Naive B cell (primary cell): ENCODE measurements at places on chromosomes 16 and 17. TPM values are rescaled to one million over a fixed set of nuclear protein-coding genes. Genes with fewer than 3 reads are reported as not detected.

- H3K27ac ChIP-seq, result no peak overlapping the region
- no peak for DNase-seq
- no peaks in the 10 kb centered on the region for H3K4me1 ChIP-seq
- H3K36me3 ChIP-seq, result no peaks in the 10 kb centered on the region
These were observed 20.9 kb downstream of the HLF start for GRCh38 chr17:55285340-55286301.

GRCh38 chr17:32127158-32127897 lies 15.0 kb upstream of the RHOT1 start:
- no peaks in the 10 kb centered on the region for H3K27me3 ChIP-seq
- peak overlapping the region; percentile 93 for H3K4me3 ChIP-seq
- DNase-seq, result peak; percentile 70
- peak overlapping the region; percentile 97 for H3K27ac ChIP-seq

- DNase-seq, result peak; percentile 78
- peak overlapping the region; percentile 65 for H3K4me3 ChIP-seq
- peak overlapping the region; percentile 94 for H3K27ac ChIP-seq
These were observed 10.1 kb downstream of the LITAF start for GRCh38 chr16:11576427-11577289.

DNA sequence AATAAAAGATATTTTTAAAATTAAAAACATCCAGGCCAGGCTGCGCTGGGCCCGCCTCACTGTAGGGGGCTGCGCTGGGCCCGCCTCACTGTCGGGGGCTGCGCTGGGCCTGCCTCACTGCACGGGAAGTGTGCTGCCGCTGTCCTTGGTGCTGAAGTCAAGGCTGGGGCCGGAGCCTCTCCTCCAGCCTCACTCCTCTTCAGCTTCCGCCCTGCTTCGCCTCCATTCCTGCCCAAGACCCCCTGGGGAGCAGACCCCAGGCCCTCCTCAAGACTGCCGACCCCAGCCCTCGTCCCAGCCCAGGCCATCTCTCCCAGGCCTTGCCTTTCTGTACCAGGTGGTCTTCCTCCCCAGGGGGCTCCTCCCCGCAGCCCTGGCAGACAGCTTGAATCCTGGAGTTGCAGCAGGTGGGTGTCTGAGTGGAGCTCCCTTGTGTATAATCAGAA lies 26.2 kb downstream of the ENDOV start:
- peaks cover 19% of the 10 kb centered on the region for H3K36me3 ChIP-seq
- H3K4me1 ChIP-seq, result peaks cover 1% of the 10 kb centered on the region
- H3K27me3 ChIP-seq, result peaks cover 16% of the 10 kb centered on the region
- no peak overlapping the region for H3K4me3 ChIP-seq

DNA sequence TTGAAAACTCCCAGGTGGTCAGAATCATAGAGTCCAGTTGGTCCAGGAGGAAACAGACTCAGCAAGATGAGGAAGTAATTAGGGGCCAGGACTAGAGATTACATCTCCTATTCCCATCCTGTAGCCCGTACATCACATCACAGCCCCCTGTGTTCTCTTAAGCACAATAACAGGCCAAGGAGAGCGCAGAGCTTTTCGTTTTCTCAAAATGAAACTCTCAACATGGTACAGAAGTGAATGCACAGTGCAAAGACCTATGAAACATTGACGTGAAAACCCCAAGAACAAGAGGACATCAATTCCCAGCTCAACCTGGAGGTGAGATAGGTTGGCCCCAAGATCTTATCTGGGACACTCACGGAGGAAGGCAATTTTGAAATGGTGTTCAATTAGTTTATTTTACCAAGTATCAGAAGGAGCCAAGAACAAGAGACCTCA lies 9.0 kb downstream of the PIK3R5 start:
- peak overlapping the region; percentile 97 for H3K27ac ChIP-seq
- DNase-seq, result no peak
- peaks cover 27% of the 10 kb centered on the region for H3K36me3 ChIP-seq
- H3K27me3 ChIP-seq, result no peaks in the 10 kb centered on the region

DNA sequence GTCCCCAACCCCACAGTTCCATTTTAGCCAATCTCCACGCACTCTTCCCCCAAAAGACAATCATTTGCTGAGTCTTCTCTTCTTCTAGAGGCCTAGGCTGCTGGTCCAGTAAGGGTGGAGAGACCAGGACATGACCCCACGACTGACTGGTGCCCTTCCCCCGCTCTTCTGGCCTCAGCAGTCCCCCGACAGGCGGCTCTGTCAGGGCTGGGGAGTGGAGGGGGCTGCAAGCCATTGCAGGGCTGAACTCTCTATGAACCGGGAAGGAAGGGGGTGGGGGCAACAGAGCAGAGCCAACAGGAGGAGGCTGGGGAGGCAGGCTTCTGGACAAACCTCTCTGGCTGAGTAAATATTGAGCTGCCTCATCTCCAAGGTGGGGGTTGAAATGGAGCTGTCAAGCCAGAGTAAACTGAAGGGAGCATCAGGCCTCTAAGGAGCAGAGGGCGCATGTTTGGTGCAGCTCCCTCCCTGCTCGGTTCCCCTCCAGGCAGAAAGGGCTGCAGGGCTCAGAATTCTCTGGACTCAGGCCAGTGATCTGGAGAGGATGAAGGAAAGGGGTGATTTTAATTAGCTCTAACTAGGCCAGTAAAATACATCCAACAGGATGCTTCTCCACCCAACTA lies 8.7 kb downstream of the HOXB1 start:
- H3K27ac ChIP-seq, result no peak overlapping the region
- no peak for DNase-seq
- no peak overlapping the region for H3K4me3 ChIP-seq
- H3K36me3 ChIP-seq, result no peaks in the 10 kb centered on the region
- peaks cover 6% of the 10 kb centered on the region for H3K4me1 ChIP-seq
- H3K27me3 ChIP-seq, result peaks cover 83% of the 10 kb centered on the region

- H3K4me3 ChIP-seq, result no peak overlapping the region
- peaks cover 5% of the 10 kb centered on the region for H3K36me3 ChIP-seq
- peaks cover 4% of the 10 kb centered on the region for H3K27me3 ChIP-seq
These were observed 41.9 kb upstream of the CDYL2 start for GRCh38 chr16:80846275-80846674.

DNA sequence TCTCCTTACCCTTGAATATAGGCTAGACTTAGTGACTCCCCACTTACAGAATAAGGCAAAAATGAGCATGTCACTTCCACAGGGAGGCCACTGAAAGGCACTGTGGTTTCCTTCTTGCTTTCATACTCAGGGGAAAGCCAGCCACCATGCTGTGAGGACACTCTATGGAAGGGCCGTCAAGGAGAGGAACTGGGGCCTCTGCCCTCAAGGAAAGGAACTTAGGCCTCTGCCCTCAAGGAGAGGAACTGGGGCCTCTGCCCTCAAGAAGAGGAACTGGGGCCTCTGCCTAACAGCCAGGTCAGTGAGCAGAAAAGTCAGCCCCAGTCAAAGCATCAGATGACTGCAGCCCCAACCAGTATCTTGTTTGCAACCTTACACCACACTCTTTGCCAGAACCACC lies 30.1 kb downstream of the VPS35 start:
- no peaks in the 10 kb centered on the region for H3K27me3 ChIP-seq
- peak overlapping the region; percentile 44 for H3K4me3 ChIP-seq
- peak overlapping the region; percentile 78 for H3K27ac ChIP-seq
- peak; percentile 43 for DNase-seq
- H3K4me1 ChIP-seq, result peaks cover 27% of the 10 kb centered on the region

The TMEM100 gene
- polyA plus RNA-seq, result not detected

DNA sequence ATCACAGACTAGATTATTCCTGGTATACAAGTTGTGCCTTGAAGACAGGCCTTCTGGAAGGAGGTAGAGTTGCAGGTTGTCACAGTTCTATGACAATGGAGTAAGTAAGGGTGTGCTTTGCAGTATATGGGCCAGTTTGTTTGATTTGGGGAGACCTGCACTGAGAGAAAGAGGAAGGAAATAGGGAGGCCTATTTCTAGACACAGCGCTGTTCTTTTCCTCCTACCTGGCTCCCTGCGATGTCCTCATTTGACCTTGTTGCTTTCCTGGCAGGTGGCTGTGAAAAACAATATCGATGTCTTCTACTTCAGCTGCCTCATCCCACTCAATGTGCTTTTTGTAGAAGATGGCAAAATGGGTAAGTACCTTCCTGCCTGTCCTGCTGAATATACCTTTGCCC lies 22.5 kb upstream of the RASL10B start:
- no peaks in the 10 kb centered on the region for H3K27me3 ChIP-seq
- peak; percentile 6 for DNase-seq
- H3K4me3 ChIP-seq, result no peak overlapping the region
- peaks cover 8% of the 10 kb centered on the region for H3K36me3 ChIP-seq
- H3K4me1 ChIP-seq, result peaks cover 45% of the 10 kb centered on the region
- peak overlapping the region; percentile 66 for H3K27ac ChIP-seq

DNA sequence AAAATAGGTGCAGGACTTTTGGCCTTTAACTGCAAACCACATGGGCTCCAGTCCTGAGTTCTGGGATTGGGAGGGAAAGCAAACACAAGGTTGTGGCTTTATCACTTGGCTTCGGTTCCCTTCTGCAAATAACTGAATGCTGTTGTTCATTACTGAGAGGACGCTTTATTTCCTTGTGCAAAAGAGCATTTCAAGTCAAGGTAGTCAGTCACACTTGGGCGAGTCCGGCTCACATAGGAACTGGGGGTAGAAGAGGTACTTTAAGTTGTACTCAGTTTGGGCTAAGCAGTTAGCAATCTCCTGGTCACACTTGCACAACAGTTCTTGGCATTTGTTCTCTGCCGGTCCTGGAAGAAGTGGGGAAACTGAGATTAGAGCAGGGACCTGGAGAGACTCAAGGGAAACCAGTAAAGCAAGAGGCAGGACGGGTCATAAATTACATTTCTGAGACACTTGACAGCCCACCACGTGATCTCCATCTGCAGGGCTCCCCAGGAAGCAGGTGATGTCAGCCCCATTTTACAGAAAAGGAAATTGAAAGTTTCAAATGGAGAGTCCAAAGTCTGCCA lies 21.6 kb downstream of the PLA2G10 start:
- H3K4me3 ChIP-seq, result no peak overlapping the region
- DNase-seq, result peak; percentile 23
- peaks cover 5% of the 10 kb centered on the region for H3K36me3 ChIP-seq
- H3K4me1 ChIP-seq, result peaks cover 26% of the 10 kb centered on the region

DNA sequence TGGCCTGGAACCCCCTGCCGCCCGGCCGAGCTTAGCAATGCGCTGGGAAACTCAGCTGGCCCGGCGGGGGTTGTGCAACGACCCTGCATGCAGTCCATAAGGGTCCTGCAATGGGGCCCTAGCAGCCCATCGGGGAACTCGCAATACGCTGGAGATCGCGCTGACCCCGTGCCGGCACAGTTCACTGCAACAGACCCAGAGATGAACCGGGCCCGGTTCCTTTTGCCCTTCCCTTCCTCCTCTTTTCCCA lies 375 bp downstream of the SLC25A11 start:
- peaks cover 51% of the 10 kb centered on the region for H3K4me1 ChIP-seq
- peaks cover 2% of the 10 kb centered on the region for H3K27me3 ChIP-seq
- H3K4me3 ChIP-seq, result peak overlapping the region; percentile 99
- no peak for DNase-seq
- H3K27ac ChIP-seq, result no peak overlapping the region
- peaks cover 25% of the 10 kb centered on the region for H3K36me3 ChIP-seq

GRCh38 chr17:34883106-34884000 lies 77.9 kb downstream of the CCT6B start:
- H3K27ac ChIP-seq, result no peak overlapping the region
- H3K36me3 ChIP-seq, result no peaks in the 10 kb centered on the region
- H3K27me3 ChIP-seq, result peaks cover 60% of the 10 kb centered on the region

- no peaks in the 10 kb centered on the region for H3K4me1 ChIP-seq
- peaks cover 5% of the 10 kb centered on the region for H3K27me3 ChIP-seq
- H3K27ac ChIP-seq, result no peak overlapping the region
- DNase-seq, result no peak
- H3K36me3 ChIP-seq, result no peaks in the 10 kb centered on the region
- no peak overlapping the region for H3K4me3 ChIP-seq
These were observed 146.1 kb upstream of the HSBP1 start for GRCh38 chr16:83661656-83662055.

DNA sequence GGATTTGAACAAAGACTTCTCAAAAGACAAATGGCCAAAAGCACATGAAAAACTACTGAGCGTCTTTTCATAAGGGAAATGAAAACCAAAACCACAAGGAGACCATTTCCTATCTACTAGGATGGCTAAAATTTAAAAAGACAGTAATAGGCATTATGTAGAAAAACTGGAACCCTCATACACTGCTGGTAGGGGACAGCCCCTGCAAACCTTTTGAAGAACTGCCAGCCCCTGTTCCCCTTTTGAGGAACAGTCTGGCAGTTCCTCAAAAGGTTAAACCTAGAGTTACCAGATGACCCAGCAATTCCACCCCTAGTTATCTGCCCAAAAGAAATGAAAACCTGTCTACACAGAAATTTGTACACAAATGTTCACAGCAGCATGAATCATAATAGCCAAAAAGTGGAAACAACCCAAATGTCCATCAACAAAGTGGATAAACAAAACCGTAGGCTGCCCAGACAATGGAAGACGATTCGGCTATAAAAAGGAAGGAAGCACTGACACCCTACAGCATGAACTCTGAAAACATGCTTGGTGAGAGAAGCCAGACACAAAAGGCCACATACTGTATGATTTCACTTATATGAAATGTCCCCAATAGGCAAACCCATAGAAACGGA lies 22.9 kb downstream of the CDIP1 start:
- H3K4me3 ChIP-seq, result peak overlapping the region; percentile 24
- peaks cover 5% of the 10 kb centered on the region for H3K36me3 ChIP-seq
- H3K27me3 ChIP-seq, result no peaks in the 10 kb centered on the region
- peaks cover 26% of the 10 kb centered on the region for H3K4me1 ChIP-seq
- peak overlapping the region; percentile 67 for H3K27ac ChIP-seq
- peak; percentile 61 for DNase-seq

The EVPL gene
- not detected for polyA plus RNA-seq

The KRTAP9-7 gene
- not detected for polyA plus RNA-seq

GRCh38 chr16:86357303-86357702 lies 153.0 kb upstream of the FOXF1 start:
- no peak overlapping the region for H3K27ac ChIP-seq
- H3K36me3 ChIP-seq, result peaks cover 12% of the 10 kb centered on the region
- no peaks in the 10 kb centered on the region for H3K4me1 ChIP-seq
- peaks cover 66% of the 10 kb centered on the region for H3K27me3 ChIP-seq

DNA sequence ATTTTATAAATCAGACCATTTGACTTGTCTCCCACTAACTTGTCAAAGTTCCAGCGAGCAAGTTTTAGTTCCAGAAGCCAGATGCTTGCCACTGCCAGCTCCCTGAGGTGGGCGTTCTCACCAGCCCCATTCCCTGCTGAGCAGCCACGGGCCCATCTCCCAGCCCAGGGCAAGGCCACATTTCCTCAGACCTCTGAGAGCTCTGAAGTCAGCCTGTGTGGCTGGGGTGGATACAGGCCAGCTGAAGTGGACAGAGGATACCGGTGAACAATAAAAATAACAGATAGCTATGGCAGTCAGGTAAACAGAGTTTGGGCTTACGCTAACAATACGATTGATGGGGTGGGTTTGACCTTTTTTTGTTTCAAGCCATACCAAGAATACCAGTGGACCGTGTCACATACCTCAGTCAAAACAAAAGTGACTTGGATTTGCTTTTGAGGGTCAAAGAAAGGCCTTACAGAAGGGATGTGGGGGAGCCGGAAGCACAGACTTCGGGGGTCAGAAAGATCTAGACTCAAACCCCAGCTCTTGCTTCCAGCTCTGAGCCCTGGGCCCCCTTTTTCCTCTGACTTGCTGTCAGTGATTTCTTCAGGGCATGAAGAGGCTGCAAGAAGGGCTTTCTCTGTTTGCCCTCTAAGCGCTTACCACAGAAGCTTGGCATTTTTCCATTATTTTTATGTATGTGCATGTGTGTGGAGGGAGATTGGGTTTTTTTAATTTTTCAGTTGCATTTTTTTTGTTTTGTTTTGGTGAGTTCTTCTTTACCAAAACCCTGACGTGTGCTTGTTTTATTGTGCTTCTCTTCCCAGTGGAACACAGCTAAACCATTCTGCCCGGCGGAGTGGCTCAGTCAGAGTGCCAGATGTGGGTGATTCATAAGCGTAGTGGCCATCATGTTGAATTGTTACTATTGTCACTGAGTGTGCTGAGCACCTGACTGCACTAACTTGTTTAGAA lies 109.9 kb downstream of the GNAO1 start:
- no peak overlapping the region for H3K4me3 ChIP-seq
- no peak overlapping the region for H3K27ac ChIP-seq
- no peak for DNase-seq
- no peaks in the 10 kb centered on the region for H3K36me3 ChIP-seq
- peaks cover 21% of the 10 kb centered on the region for H3K27me3 ChIP-seq
